Activated CD4-positive, alpha-beta T cell treated with anti-CD3 and anti-CD28 coated beads, Interleukin-2, amount 50 U/mL, for 48 hours (primary cell): ENCODE measurements at places on chromosomes 16 and 17.
A peak's percentile ranks its signal among the peaks of the same experiment; 100 is the strongest.

DNA sequence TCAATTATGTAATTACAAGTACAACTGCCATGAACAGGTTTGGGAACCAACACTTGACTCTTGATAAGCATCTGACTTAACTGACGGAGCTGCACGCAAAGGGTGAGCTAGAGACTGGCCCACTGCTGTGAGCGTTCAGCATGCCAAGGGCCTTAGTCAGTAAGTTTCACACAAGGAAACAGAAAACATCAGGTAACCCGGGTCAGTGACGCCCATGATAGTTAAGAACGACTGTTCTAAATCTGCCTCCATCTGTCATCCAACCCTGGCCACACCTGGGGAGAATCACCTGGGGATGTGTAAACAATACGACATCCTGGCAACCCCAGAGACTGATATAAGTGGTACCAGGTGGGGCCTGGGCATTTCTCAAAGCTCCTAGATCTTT, 12.3 kb downstream of the SMIM5 start:
- DNase-seq: no peak

DNA sequence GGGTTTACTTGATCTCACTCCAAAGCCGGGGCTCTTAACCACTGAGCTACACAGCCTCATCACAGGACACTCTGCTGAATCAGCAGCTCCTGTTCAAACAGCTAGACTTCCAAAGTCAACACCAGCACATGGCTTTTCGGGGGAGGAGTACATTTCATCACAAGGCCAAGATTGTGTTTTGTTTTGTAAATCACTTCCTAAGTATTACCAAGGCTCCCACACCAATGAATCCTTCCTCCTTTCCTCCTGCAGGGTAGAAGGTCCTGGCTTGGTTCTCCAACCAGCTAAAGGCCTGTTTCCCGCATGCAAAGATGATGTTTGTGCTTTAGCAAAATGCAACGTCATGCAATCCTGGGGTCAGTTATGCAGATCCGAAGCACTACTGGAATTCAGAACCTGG, 152.5 kb downstream of the XYLT1 start:
- DNase-seq: no peak

GRCh38 chr16:84341528-84342295, 26.6 kb upstream of the ATP2C2 start:
- DNase-seq: no peak

- no peak for DNase-seq
Measured at GRCh38 chr16:84595052-84595481, 22.8 kb downstream of the COTL1 start.

GRCh38 chr16:54402270-54402669, 115.7 kb upstream of the IRX3 start:
- no peak for DNase-seq

GRCh38 chr16:10694830-10695229, at the start of gene TEKT5:
Gene TEKT5, minus strand, starts transcription at chr16:10694930. Its CDS starts 57 bp downstream, at chr16:10694873.
- no peak for DNase-seq

- no peak for DNase-seq
Measured at GRCh38 chr16:71474864-71475263, 12.8 kb upstream of the ZNF23 start.

GRCh38 chr17:43043307-43043706, 18.3 kb downstream of the RND2 start:
- no peak for DNase-seq

DNA sequence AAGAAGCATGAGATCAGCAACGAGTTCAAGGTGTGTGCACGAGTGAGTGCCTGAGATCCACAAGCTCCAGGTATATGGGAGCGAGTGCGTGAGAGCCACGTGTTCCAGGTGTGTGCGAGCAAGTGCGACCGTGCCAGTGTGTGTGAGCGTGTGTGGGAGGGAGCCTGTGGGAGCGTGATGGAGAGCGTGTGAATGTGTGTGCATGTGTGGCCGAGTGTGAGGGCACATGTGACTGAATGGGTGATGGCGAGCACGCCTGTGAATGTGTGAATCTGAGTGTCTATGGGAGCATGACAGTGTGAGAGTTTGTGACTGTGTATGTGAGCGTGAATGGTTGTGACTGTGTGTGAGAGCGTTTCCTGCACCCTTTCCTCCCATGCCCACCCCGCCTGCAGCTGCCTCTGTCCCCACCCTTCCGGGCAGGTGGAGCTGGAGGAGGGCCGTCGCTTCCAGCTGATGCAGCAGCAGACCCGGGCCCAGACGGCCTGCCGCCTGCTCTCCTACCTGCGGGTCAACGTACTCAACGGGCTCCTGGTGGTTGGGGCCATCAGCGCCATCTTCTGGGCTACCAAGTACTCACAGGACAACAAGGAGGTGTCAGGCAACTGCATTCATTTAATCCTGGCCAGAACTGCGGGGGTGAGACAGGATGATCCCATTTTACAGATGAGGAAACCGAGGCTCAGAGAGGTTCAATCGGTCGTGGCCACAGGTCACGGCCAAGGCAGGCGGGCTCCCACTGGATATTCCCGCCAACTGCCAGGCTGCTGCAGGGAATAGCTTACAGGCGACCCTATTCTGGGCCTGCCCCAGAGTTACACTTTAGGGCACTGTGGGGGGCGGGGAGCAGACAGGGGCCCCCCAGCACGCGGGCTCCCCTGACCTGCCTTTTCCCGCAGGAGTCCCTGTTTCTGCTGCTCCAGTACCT, 3.7 kb downstream of the TMC8 start:
- peak; percentile 74 for DNase-seq

GRCh38 chr17:80141463-80142165, 5.3 kb downstream of the EIF4A3 start:
- no peak for DNase-seq
